Activated CD4-positive, alpha-beta T cell treated with anti-CD3 and anti-CD28 coated beads, Interleukin-10, Interleukin-2, amounts not matched to agents 100 ng/mL and 50 ng/mL, durations not matched to agents 16 hours and 8 hours (primary cell): ENCODE measurements at places on chromosomes 16 and 17.
A peak's percentile ranks its signal among the peaks of the same experiment; 100 is the strongest.

GRCh38 chr16:85334718-85335583 is 222.7 kb upstream of the CIBAR2 start:
- no peak for DNase-seq

GRCh38 chr16:26442321-26442720 is 624.4 kb upstream of the C16orf82 start:
- DNase-seq: no peak

- no peak for DNase-seq
Observed at GRCh38 chr16:68643227-68643626, 1.9 kb upstream of the CDH3 start.

DNA sequence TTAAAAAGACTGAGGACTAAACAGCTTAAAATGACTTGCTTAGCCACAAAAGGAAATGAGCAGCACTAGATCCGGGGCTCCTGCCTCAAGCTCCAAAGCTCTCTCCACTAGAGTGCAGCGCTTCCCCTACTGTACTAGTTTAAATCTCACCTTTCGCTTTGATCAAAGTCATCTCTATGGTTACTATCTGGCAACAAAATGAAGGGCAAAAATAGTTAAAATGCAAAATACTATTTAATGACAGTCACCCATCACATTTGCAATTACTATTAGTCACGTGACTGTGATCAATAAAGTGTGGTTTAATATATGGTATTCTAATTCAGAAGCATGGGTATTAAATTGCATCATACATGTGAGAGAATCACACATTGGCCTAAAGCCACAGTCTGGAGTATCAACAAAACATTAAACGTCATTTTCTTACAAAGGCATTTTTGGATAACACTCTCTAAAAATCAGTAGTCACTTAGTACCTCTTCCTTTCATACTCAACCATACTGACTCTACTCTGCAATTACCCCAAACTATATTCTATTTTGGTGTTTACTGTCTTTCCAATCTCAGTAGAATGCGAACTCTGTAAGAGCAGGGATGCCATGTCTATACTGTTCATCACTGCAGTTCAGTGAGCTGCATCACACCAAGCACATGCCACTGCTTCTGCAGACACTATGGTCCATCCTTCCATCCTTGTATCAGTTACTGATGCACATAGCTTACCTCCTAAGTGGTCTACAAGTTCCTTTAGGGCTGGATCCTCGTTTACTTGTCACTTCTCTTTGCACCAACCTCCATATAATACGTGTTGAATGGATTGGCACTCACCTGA is 6.2 kb downstream of the PSMD12 start:
- peak; percentile 80 for DNase-seq

DNA sequence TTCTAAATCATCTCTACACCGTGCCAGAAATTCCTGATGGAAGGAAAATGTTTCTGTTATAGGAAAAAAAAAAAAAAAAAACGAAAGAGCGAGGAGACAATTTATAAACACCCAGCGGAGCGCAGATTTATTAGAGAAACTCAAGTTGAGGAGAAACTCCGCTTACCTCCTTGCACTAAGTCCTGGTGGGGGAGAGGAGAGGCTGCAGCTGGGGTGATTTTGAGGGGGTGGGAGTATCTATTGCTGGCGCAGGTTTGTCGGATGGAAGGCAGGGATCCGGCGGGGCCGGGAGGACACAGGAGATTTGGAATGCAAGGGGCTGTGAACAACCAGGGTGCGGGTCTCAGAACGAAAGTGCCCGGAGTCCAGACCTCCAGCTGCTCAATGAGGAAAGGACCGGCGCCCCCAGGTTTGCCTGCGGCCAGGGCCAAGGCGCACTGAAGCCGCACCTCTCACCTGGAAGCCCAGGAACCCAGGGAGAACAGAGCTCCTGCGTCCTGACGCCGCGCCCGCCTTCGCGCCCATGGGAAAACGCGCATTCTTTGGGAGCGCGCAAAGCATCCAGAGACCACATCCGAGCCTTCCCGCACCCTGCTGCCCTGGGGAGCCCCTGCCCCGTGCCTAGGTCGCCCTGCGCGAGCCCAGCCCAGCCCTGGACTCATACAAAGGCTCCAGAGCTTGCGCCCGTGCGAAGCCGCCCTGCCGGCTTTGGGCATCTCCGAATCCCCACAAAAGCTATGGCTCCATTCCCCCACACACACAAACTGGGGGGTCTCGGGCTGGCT is 2.6 kb upstream of the HOXB8 start:
- no peak for DNase-seq

DNA sequence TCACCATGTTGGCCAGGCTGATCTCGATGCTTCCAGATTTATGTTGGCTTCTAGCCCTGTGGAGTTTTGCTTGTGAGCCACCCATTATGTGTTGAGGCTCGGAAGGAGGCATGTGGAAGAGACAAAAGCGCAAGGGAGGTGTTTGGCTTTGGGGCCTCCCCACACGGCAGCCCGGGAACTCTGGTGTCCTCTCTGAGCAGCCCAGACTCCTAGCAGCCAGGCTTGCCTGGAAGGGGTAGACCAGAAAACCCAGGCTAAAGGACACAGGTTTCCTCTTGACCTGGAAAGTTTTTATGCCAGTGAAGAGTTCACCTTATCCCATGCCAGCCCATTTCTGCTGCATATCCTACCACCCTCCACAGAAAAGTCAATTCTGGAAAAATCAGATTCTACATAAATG is 21.0 kb downstream of the SDR42E2 start:
- DNase-seq: no peak

DNA sequence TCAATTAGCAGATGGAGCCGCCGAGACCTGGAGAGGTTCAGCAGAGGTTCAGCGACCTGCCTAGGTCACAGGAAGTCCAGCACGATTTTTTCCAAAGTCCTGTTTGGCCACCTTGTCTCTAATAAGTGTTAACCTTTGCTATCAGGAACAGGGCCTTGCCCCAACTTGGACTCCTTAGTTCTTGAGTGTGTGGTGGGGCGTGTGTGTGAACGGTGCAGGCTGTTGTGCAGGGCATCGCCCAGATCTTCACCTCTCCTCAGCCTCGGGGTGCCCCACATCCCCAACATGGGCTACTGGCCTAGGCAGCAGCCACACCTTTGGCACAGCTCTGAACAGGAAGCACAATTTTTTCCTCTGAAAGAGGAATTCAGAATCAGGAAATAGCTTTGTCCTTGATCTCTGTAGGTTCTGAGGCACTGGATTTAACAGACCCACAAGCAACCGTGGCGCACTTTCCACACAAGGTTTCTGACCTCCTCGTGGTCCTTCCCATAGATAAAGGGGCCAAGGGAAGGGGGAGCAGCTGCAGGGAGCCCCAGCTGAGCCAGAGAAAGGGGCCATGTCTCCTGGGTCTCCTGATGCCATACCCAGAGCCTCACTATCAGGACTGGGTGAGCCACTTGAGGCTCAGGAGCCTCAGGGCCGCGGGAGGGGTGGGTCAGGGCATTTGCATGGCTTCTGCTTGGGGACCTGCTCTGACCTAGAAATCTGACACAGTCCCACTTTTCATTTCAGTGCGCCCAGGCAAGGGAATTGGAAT is 10.4 kb downstream of the MPRIP start:
- DNase-seq: no peak

- no peak for DNase-seq
Observed at GRCh38 chr16:77955127-77955526, 67.2 kb upstream of the CLEC3A start.

DNA sequence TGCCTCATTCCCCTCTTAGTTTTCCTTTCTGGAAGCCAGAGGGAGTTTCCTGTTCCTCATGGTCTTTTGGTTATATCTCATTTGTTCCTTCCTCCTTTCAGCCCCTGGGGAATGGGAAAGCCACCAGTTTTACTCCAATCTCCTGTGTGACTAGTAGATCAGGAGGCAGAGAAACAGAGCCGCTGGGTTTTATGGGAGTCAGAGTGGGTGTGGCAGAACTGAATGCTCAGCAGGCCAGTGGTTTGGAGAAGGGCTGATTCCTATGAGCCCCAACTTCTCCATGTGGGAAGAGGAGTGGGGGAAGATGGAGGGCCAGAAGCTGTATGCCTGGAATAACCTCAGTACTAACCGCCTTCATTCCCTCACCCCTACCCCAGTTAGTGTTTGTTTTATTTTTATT is 4.1 kb downstream of the DNAH2 start:
- no peak for DNase-seq

GRCh38 chr16:89815639-89816348 is 653 bp downstream of the FANCA start:
- DNase-seq: peak; percentile 22

GRCh38 chr17:80101946-80102663 is 724 bp downstream of the GAA start:
- DNase-seq: no peak

DNA sequence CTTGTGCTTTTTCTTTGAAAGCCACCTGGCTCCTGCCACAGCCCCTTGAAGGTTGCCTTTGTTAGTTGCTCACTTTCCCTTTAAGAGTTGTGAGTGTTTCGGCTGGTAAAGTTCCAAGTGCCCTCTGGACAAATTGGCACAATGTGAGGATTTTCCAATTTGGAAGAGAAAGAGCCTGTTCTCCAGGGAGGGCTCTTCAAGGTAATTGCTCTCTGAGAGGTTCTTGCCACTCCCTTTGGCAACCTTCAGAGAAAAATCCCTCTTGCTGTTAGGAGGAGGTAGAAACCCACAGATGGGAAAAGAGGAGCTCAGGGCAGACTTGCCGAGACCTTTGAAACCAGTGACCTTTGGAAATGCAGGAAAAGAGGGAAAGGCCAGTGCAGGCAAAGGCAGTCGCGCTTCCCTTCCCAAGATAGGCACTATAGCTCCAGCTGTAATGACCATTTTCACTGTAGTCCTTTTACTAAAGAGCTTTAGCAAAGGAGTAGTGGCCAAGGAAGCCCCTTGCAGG is 49.0 kb upstream of the AKAP1 start:
- DNase-seq: no peak

- no peak for DNase-seq
Observed at GRCh38 chr16:66568355-66568754, 2.1 kb downstream of the CMTM1 start.

GRCh38 chr16:53545433-53545832 is 42.4 kb upstream of the AKTIP start:
- DNase-seq: peak; percentile 28

- DNase-seq: peak; percentile 76
Observed at GRCh38 chr17:66713533-66714042, 121.3 kb upstream of the CACNG5 start.

GRCh38 chr16:7545251-7545650 is 212.6 kb downstream of the RBFOX1 start:
- DNase-seq: no peak

DNA sequence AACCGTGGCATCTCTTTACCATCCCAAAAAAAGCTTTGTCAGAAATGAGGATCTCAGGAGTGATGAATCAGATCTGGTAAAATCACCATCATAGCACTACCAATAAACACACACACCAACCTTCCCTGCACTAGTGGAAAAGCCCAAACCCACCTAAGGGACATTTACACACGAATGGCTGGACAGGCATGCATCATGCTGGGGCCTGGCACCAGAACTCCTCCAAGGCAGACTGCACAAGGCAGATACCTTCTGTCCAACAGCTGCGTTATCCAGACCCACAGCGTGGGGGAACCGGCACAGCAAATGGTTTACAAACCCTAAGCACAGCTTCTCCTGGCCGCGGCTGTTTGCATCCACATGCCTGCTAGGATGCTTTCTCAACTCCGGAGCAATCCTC is 2.8 kb downstream of the ASIC2 start:
- no peak for DNase-seq

DNA sequence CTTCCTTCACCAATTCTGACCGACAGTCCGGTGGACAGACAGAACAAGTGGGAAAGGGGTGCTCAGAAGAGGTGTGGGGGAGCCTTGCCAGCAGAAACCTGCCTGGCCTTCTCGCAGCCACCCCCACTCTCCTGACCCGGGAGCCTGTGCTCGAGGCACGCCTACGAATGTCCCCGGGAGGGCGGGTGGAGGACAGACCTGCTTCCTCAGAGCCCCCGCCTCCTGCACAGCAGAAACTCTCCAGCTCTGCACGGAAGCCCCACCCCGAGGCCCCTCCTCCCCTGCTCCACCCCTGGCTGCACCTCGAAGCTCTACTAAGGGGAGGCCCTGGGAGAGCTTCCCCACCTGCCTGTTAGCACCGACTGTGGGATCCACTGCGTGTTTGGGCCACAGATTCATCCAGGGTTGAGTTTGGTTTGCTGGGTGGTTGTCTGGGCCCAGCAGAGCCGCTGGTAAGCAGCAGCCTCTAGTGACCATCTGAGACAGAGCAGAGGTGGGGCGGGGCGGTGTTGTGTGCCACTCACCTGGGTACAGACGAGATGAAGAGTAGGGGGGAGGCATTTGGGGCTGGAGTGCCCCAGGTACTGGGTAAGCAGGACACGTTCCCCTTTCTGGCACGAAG is 6.2 kb downstream of the TAF1C start:
- DNase-seq: no peak

GRCh38 chr16:57600048-57600835 is 28.2 kb upstream of the ADGRG1 start:
- peak; percentile 74 for DNase-seq

GRCh38 chr16:88886845-88887521 is 20.5 kb upstream of the PABPN1L start:
- DNase-seq: no peak

GRCh38 chr16:75929046-75929445 is 202.8 kb upstream of the CPHXL start:
- no peak for DNase-seq

GRCh38 chr17:41919165-41919817 is 540 bp upstream of the ACLY start:
- DNase-seq: no peak

DNA sequence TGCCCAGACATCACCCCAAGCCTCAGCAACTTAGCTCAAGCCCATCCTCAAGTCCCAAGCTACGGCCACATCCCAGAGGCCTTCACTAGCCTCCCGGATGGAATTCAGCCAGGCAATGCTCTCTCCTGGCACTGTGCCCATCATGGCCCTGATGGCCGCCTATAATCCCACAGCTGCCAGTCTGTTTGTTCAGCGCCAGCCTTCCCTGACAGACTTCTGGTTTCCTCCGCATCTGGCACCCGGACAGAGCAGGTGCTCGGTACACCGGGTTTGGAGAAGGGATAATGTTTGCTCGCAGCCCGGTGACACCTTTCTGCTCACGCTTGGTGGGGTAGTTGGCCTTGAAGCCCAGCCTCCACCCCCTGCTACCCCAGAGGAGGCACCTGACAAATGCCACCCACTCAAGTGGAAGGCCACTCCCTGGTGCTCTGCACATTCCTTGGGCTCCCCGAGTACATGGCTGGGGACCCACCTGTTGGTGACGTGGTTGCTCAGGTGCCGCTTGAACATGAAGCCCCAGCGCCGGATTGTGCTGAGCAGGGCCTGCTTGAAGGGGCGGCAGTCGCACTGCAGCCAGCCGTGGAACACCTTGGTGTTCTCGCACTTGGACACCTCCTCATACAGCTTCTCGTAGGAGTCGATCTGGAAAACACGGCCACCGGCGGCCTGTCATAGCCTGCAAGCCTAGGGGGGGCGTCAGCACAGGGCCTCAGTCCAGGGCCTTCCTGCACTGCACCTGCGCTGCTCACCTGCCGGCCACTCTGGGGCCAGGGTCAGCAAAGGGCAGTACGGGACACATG is 47.1 kb downstream of the DNAH17 start:
- DNase-seq: no peak

- peak; percentile 47 for DNase-seq
Observed at GRCh38 chr17:33964344-33964979, 290.6 kb upstream of the CCL2 start.
